ENCODE measurements at places on chromosomes 7 and 10.

DNA sequence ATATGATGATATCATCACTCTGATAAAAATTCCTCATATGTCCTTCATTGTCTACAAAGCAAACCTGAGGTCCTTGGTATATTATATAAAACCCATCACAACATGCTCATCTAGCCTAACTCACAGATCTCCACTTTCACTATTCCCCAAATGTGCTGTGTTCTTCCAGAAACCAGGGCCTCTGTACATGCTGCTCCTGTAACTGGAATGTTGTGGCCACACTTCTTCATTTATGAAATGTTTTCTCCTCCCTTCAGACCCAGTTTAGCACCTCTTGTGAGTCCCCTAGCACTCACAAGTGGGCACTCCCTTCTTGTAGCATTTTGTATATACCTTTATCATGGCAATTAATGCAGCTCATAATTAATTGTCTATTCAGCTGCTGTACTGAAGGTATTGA lies 61.9 kb downstream of the AASS start:
- no peak for DNase-seq

- DNase-seq: no peak
Measured at GRCh38 chr7:44246396-44247113, 45.8 kb downstream of the YKT6 start.

- no peak for DNase-seq
Measured at GRCh38 chr7:137007001-137007694, 138.7 kb downstream of the CHRM2 start.

DNA sequence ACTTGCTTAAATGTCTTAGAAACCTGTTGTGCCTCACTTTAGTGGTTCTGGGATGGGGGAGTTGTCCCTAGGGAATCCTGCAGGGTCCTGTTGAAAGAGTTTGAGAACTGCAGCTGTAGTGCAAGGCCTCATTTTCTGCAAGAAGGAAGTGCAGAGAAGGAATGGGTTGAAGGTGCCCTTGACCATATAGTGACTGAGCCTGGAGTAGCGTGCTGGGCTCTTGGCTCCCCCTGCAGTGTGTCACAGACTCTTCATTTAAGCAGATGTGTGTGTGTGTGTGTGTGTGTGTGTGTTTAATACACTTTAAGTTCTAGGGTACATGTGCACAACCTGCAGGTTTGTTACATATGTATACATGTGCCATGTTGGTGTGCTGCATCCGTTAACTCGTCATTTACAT lies 92.2 kb downstream of the GRK5 start:
- DNase-seq: no peak

DNA sequence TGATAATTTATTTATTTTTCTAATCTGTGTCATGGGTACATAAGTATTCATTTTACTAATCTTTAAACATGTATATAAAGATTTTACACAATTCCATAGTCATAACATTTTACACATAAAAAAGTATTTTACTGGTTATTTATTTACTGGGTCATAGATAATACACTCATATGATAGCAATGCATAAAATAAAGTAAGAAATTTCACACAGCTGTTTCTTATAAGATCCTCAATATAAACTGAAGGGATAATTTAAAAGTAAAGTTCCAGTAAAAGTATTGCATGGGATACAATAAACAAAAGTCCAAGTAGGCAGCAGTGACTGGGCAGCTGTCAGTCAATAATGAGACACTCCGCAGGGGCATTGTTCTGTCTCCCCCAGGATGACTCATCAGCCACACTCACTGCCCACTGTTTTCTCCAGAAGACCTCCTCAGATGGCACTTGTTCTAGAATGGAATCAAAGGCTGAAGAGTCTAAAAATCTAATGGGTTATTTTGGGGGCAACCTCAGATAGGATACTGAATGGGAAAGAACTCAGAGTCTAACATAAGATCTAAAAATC lies 32.7 kb downstream of the DPY19L1 start:
- DNase-seq: no peak

DNA sequence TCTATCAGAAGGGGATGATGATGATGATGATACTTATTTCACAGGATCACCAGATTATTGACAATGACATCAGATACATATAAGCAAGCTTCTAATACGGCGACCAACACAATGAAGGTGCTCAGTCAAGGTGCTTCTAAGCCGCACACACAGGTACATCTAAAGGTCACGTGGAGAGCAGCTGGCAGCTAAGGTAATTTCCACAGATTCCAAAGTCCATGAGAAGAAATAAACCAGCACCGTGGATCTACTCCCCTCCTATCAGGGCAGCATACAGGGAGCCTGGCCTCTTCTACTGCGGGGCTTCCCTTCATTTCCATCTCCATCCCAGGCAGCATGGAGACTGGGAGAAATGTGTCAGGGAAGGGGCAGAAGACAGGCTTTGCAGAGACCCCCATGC lies 37.5 kb downstream of the DENND11 start:
- no peak for DNase-seq

DNA sequence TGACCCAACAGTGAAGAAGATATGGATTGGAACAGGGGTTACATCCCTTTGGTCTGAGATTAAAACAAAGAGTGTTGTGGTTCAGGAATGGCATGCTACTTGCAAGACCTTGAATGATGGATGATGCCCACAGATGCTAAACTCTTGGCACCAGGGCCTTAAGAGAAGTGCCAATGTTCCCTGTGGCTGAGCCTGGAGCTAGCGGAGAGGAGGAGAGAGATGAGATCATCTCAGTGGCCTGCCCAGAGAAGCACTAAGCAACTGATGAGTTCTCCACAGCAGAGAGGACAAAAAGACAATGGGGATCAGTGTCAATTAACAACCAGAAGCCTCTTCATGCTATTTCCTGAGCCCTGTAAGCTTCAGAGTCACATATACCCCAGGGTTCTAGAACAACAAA lies 97.8 kb downstream of the ELAPOR2 start:
- no peak for DNase-seq

DNA sequence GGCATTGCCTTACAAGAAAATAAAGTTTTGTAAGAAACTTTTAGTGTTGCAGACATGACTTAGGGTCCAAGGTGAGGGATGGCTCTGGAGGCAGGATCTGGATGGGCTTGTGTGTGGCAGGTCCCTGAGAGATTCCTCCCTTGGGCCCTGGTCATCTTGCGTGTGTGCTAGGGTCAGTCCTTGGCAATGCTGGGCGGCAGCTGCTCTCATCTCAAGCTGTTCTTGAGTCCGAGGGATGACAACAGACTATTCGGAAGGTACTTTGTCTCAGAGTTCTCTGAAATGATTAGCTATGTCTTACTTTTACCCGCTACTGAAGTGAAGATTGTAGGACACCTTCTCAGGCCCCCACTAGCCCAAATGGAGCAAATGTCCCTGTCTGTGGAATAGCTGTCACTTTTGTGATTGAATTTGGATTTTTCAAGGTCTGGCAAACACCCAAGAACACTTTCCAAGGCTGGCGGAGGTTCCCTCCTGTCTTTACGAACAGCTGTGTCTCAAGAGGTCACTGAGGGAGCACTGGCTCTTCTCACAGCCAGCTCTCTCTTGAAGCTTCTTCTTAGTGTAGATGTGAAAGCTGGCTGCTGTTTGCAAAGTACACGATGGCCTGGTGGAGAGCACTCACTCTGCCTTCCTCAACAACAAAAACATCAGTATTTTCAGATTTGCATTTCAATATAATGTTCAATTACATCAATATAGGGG lies 253.6 kb downstream of the STK31 start:
- no peak for DNase-seq

GRCh38 chr7:54932818-54933543 lies 85.8 kb upstream of the EGFR start:
- no peak for DNase-seq

DNA sequence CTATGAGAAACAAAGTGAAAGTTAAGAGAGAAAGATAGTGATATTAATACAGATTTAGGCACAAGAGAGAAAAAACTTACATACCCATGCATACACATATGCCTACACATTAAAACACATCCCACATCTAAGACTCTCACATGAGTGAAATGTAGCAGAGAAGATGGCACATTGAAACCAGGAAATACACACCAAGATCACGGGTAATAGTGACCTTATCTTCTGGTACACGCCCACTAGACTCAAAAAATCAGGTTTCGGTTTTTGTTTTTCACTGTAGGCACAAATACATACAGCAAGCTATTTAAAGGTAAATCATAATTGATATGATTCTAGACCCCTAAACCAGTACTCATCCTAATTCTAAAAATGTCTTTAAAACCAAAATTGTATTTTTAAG lies 225.2 kb upstream of the TAC1 start:
- no peak for DNase-seq

- DNase-seq: no peak
Measured at GRCh38 chr7:33558549-33559323, 346.6 kb upstream of the BMPER start.

- DNase-seq: no peak
Measured at GRCh38 chr7:45580053-45580872, 6.1 kb downstream of the ADCY1 start.

DNA sequence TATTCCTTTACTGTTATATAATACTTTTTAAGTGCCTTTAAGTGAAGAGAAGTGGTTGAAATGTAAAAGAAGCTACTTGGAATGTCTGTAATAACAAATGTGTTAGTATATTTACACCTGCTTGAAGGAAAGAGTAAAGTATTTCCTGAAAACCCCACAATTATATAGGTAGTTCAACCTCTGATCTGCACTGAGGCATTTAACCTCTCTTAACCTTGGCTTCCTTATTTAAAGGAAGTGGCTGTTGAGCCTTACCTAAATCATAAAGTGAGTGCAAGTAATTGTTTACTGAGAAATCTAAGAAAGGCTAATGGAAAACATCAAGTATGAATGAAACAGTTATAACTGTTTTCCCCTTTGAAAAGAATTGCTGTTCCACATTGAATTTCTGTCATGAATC lies 294.5 kb downstream of the ADK start:
- no peak for DNase-seq

DNA sequence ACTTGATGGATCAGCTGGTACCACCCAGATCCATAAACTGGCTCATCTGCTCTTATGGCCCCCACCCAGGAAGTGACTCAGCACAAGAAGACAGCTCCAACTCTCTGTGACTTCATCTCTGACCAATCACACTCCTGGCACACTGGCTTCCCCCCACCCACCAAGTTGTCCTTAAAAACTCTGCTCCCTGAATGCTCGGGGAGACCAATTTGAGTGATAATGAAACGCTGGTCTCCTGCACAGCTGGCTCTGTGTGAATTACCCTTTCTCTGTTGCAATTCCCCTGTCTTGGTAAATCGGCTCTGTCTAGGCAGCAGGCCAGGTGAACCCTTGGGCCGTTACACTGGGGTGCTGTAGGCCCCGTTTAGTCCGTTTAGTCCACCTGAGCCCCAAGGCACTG lies 23.4 kb upstream of the BNIP3 start:
- no peak for DNase-seq

- no peak for DNase-seq
Measured at GRCh38 chr10:33100781-33101391, 142.9 kb upstream of the ITGB1 start.

All from CMK (cell line).